ENCODE measurements at places on chromosomes 3 and 15.

DNA sequence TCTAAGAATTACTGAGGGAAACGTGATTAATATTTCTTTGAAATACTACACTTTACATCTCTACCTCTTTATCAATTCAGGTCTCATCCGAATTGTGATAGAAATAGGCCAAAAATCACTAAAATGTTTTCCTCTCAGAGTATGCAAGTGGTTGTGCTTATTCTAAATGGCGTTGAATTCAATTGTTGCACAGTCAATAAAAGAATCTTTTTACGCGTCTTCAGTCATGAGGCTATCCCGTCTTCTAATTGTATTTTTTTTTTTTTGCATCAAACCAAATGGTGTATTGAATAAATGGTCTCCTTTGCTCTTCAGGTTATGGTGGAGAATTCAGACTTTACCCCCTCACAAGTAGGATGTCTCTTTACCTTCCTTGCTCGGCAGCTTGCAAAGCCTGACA lies 112.6 kb downstream of the VPS8 start:
- DNase-seq: no peak

- no peak for DNase-seq
Measured at GRCh38 chr3:102736288-102736974, 301.6 kb downstream of the ZPLD1 start.

- no peak for DNase-seq
Measured at GRCh38 chr3:161247049-161247448, 25.9 kb downstream of the NMD3 start.

DNA sequence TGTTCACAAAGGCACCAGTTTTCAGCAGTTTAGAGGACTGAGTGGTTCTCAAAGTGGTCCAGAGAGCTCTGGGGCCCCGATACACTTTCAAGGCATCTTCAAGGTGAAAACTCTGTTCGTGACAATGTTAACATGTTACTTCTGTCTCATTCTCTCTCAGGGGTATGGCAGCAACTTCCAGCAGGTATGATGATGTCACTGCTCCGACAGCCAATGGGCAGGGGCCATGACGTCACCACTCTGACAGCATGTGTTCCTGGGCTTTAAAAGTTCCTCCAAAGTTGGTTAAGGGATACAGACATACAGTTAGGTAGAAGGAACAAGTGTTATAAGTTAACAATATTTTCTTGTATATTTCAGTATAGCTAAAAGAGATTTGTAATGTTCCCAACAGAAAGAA lies 87.9 kb downstream of the KLF15 start:
- DNase-seq: no peak

DNA sequence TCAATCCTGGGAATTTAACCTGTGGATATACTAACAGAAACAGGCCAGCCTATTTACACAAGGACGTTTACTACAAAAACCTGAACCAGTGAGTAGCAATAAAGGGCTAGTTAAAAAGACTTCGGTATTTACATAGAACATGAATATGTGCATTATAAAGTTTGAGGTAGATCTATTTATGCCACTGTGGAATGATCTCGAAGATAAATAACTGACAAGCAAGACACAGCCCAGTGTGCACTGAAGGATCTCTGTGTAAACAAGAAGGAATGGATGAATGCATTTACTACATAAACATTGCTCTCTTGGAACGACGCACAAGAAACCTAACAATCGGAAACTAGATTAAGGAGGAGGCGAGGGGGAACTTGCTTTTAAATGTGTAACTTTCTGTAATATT lies 132.0 kb upstream of the NSMCE3 start:
- no peak for DNase-seq
